ENCODE measurements at places on chromosomes 3 and 15. TPM values are rescaled to one million over a fixed set of nuclear protein-coding genes. Genes with fewer than 3 reads are reported as not detected.

The CTXN2 gene
- total RNA-seq: 0.07 TPM

The TFRC gene
- total RNA-seq: 93.4 TPM

The CCRL2 gene
- total RNA-seq: not detected

The SCAMP5 gene
- total RNA-seq: 70.1 TPM

DNA sequence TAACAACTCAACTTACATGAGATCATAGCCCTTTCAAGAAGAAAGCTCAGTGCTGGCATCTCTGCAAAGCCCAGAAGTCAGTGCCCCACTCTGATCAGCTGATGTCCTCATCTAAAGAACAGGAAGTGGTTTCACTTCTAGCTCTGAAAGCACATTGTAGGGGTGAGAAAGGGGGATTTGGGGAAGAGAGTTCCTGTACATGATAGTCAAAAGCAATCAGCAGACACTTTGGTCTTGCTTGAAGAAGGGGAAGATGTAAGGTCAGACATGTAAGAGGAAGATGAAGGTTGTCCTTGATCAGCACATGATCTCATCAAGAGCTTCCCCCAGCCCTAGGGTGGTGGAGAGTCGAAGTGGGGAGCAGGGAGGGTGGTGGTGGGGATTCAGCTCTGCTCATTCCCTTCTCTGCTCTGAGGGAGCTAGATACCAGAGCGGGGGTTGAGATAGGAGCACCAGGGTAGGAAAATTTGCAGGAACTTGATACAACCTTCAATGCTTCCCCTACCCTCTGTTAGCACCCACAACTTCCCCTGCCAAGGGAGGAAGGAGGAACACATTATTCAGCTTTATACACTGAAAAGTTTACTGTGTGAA, 76.4 kb upstream of the ETV5 start:
- no peak overlapping the region for H3K4me3 ChIP-seq
- no peaks in the 10 kb centered on the region for H3K36me3 ChIP-seq
- H3K27ac ChIP-seq: no peak overlapping the region

DNA sequence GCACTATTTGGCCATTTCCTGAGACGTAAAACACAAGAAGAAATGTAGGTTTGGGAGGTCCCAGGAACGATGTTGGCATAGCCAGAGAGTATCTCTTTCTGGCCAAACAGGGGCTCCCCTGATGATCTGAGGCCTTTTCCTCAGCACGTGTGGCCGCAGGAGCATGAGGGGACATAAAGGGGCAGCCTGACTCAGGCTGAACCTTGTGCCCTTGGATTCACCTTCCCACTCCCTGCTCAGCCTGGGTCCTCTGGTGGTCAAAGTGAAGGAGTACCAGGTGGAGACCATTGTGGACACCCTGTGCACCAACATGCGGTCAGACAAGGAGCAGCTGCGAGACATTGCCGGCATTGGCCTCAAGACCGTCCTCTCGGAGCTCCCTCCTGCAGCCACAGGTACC, 10.6 kb downstream of the CAND2 start:
- H3K36me3 ChIP-seq: peaks cover 15% of the 10 kb centered on the region
- no peak for DNase-seq
- H3K4me3 ChIP-seq: no peak overlapping the region
- H3K4me1 ChIP-seq: peaks cover 13% of the 10 kb centered on the region

DNA sequence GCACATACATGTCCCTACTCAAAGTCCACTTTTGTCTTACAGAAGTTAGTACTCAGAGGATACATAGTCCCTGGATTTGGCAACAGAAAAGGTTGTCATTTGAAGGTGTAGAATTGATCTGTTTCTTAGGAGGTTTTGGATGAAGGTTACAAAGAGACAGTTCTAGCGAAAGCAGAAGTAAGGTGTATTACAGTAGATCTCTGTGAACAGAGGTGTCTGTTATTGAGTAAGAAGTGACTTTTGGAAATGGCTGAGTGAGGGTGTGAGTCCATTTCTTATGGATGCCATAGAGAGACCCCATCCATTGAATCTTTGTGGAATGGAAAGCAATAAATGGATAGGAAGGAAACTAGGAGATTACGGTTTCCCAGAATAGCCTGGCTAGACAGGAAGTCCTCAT, 5.6 kb downstream of the ZNF662 start:
- H3K4me3 ChIP-seq: no peak overlapping the region
- peaks cover 11% of the 10 kb centered on the region for H3K27me3 ChIP-seq
- peaks cover 58% of the 10 kb centered on the region for H3K36me3 ChIP-seq
- H3K27ac ChIP-seq: no peak overlapping the region
- DNase-seq: no peak

GRCh38 chr3:177574222-177574856, 377.1 kb upstream of the TBL1XR1 start:
- H3K27ac ChIP-seq: no peak overlapping the region
- H3K27me3 ChIP-seq: no peaks in the 10 kb centered on the region
- DNase-seq: peak; percentile 35
- peaks cover 11% of the 10 kb centered on the region for H3K36me3 ChIP-seq
- H3K4me3 ChIP-seq: no peak overlapping the region
- H3K4me1 ChIP-seq: peaks cover 54% of the 10 kb centered on the region

DNA sequence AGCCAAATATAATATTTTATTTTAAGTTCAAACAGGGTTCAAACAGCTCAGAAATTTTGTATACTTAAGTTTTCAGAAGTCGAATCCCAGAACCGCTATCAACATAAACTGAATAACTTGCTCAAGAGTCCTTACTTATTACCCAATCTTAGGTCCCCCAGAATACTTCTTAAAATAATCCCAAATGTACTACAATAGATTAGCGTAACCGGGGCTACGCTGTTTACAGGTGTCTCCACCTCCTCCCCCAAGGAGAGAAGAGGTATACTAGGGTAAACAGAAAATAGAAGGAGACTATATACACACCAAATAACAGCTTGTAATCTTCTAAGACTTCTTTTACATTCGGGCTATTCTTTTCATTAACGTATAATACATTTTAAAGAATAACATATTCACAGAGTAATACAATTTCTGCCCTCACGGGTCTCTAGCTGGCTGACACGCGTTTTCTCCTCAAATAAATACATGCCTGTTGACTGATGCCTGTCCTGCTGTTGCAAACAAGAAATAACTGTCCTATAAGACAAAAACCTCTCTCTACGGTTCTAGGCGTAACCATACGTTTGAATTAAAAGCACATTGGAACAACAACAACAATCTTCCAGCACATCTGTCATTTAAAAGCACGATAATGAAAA, 1.3 kb downstream of the DENND4A start:
- no peaks in the 10 kb centered on the region for H3K27me3 ChIP-seq
- DNase-seq: no peak
- peaks cover 18% of the 10 kb centered on the region for H3K4me1 ChIP-seq
- no peaks in the 10 kb centered on the region for H3K36me3 ChIP-seq

- H3K4me3 ChIP-seq: peak within 1 kb of the TSS; percentile 89
- DNase-seq: peak; percentile 77
- H3K36me3 ChIP-seq: peaks cover 3% of the 10 kb centered on the region
- H3K4me1 ChIP-seq: peaks cover 32% of the 10 kb centered on the region
- H3K27ac ChIP-seq: peak within 1 kb of the TSS; percentile 97
Observed at GRCh38 chr15:29822100-29822683, at the start of gene TJP1. TSS of gene TJP1 (minus strand) at chr15:29822468. CDS start at chr15:29822028, 440 bp downstream.

DNA sequence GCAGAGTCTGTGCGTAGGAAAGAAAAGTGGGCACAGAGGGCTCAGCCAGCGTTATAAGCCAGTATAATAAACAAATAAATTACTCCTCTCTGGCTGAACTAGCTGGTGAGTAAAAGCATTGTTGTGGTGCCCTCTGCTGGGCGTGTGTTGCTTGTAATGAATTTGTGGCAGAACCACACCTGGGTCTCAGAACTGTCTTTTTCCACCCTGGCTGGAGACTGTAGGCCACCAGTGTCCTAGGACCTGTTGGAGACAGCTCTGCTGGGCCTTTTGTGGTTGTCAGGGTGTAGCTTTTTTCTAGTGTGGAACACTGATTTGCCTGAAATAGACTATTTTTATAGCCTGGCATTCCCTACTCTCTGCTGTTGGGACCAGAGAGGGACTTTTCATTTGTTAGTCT, 130.5 kb upstream of the EIF1B start:
- H3K4me3 ChIP-seq: no peak overlapping the region
- H3K27ac ChIP-seq: no peak overlapping the region
- H3K4me1 ChIP-seq: peaks cover 6% of the 10 kb centered on the region
- H3K36me3 ChIP-seq: no peaks in the 10 kb centered on the region
- H3K27me3 ChIP-seq: no peaks in the 10 kb centered on the region

DNA sequence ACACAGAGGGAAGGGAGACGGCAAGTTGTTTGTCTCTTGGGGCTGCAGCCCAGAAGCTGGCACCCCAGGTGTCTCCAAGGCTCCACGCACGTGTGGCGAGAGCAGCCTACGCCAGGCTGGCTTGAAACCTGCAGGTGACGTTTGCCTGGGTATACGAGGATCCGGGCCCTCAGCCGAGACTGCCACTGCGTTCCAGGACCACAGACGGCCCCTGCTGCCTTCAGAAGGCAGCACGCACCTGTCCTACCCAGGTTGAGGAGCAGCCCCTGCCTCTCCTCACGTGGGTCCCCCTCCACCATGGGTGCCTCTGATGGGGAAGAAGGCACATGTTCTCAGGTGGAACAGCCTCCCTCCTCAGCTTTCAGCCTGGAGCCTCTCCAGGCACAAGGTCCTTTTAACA, 75.3 kb upstream of the PRR20G start:
- H3K4me3 ChIP-seq: no peak overlapping the region
- no peak for DNase-seq
- no peak overlapping the region for H3K27ac ChIP-seq
- peaks cover 5% of the 10 kb centered on the region for H3K36me3 ChIP-seq

- H3K27me3 ChIP-seq: no peaks in the 10 kb centered on the region
- no peaks in the 10 kb centered on the region for H3K4me1 ChIP-seq
- H3K27ac ChIP-seq: no peak overlapping the region
- H3K4me3 ChIP-seq: no peak overlapping the region
Observed at GRCh38 chr15:97929456-97930229, 30.9 kb upstream of the ARRDC4 start.
